Mammary epithelial cell (primary cell): ENCODE measurements at places on chromosomes 5 and 9. TPM values are rescaled to one million over a fixed set of nuclear protein-coding genes. Genes with fewer than 3 reads are reported as not detected.

- no peak for DNase-seq
Observed at GRCh38 chr5:135028791-135029476, 5.1 kb downstream of the PITX1 start.

DNA sequence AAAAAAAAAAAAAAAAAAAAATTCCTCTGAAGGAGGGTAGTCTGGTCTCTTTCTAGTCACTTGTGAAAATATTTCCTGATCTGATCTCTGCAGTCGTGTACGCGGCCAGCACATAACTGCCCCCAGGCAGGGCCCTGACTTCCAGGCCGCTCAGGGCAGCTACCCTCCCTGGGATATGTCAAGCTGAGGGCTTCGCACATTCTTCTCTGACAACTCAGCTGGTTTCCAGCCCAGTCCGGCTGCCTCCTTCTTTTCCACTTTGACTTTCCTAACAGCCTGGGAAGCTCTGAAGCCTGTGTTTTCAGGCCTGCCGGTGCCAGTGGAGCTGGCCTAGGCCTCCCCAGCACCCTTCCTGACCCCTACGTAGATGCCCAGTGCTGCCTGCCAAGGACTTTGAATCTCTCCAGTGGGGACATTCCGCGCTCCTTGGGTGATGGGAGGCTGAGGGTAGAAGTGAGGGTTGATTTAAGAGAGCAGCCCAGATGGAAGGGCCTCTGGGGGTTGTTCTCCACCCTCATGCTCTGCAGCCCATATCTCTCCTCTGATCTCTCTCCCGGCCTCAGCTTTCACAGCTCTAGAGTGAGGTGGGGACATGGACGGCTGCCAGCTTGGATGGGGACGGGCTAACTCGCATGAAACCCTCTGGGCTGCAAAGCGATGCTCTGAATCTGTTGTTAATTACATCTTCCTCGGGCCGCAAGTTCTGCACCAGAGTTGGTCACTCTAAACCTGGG lies 20.7 kb downstream of the COL5A1 start:
- peak; percentile 72 for DNase-seq

Gene CMBL
- 2.5 TPM for total RNA-seq

DNA sequence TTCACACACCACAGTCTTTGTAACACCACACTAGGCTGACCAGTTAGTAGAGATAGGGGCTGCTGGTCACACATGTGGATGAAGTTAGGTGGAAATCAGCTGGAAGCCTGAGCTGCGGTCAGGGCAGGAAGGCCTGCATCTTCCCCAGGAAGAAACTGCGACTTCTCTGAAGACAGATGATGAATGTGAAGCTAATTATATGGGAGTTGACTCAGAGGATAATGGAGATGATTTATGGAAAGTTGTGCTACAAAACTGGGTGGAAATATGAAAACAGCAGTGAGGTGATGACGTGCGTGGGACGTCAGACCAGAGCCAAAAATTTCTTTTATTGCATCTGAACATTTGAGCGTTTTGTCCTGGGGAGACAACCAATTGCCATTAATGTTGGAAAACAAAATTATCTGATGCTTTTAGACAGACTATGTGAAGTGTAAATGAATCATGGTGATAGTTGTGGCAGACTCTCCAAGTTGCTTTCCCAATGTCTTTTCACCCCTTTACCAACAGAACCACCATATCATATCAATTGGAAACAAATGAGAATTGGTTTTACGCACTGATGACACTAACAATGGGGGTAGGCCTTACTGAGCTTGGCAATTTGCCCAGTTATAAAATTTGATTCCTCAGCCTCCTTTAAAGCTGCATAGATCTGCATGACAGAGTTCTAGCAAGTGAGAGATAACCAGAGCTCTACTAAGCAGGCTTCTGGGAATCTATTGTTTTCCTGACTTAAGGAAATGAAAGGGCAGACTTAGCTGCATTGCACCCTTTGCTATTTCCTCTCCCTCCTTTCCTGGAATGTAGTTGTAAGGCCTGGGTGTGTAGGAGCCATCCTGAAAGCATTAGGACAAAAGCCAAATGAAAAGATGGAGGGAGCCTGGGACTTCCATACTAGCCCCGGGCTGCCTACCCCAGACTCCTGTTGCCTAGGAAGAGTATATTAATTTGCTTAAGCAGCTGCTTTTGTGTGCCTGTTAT lies 84.0 kb downstream of the RAB3C start:
- DNase-seq = no peak

- DNase-seq = no peak
Observed at GRCh38 chr5:33927685-33928084, 8.5 kb upstream of the RXFP3 start.

- DNase-seq = no peak
Observed at GRCh38 chr9:8265281-8265680, 465.7 kb upstream of the DMAC1 start.

GRCh38 chr9:116323012-116323411 lies 169.4 kb downstream of the PAPPA start:
- no peak for DNase-seq
